ENCODE measurements at places on chromosomes 3 and 15.

DNA sequence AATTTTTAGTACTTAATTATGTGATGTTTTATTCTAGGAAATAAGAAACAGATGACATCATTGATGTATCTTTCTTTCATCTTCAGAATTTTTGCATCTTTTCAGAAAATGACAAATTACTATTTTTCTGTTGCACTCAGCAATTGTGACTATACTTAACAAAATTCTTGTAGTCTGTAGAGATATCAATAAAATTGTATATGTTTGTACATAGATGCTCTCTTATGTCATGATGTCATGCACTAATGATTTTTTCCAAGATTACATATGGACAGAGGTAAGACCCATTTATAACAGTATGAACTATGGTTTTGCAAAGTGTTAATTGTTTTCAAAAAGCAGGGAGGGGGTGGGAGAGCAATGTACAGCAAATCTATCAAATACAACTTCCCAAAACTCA lies 121.2 kb downstream of the POLQ start:
- no peak for DNase-seq

DNA sequence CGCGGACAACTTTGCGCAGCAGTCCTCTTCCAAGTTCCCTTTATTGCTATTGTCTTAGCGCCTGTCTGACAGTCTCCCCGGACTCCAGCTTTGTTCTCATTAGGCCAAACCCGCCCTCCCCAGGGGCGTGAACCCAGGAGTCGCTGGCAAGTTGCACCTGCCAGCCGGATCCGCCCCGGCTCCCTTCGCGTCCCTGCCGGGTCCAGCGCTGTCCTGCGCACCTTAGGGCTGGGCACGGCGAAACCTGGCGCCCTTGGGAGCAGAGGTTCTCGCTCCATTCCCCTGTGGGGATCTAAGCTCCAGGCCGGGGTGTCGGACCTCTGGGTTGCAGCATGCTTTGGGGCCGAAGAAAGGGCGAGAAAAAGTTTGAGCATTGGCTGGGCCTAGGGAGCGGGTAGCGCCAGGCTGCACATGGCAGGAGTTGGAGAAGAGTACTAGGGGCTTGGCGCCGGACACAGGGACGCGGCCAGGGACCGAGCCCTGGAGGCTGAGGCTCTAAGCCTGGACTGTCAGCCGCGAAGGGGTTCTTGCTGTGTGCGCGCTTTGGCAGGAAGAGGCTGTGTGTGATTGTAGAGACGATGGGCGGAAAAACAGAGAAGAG lies 335.1 kb upstream of the THRB start:
- no peak for DNase-seq

GRCh38 chr15:80967451-80967850 lies 22.2 kb downstream of the MESD start:
- DNase-seq = peak; percentile 89

DNA sequence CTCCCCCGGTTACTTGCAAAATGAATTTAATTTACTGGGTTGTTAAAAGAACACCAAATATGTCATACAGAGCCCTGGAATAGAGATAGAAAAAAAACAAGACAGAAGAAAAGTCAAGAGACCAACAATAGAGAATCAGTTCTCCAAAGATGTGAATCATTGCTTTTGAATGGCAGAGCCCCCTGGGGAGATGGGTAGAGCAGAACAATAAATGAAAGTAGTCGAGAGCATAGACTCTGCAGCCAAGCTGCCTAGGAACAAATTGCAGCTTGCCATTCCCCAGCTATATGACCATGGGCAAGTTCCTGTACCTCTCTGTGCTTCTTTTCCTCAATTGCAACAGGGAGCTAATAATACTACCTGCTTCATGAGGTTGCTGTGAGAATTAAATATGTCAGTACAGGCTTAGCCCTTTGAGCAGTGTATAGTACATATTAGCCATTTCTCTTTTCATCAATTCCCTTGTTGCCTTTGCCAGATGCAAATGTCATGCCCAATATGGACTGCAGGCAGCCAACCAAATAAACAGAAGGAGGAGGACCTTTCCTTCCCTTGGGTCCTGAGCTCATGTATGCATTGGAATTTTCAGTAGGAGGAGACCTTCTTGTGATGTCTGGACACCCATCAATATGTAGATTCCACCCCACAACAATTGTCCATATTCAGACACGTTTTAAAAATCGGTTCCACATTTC lies 25.0 kb upstream of the BFSP2 start:
- DNase-seq = peak; percentile 16

DNA sequence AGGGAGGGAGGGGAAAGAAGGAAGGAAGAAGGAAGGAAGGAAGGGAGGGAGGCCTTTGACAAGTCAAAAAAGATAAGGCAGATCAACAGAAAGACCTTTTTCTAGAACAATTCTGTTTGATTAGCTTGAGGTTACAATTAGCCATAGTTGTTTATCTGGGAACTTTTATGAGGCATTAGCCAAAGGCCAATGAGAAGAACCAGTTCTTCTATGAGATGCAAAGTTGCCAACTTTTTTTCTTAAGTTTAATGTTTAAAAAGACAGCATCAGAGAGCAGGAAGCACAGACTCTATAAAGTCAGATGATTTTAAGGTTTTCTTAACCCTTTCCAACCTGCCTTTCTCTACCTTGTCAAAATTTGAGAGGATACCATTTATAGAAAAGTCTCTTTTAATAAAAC lies 301.3 kb upstream of the NR2F2 start:
- DNase-seq = no peak

DNA sequence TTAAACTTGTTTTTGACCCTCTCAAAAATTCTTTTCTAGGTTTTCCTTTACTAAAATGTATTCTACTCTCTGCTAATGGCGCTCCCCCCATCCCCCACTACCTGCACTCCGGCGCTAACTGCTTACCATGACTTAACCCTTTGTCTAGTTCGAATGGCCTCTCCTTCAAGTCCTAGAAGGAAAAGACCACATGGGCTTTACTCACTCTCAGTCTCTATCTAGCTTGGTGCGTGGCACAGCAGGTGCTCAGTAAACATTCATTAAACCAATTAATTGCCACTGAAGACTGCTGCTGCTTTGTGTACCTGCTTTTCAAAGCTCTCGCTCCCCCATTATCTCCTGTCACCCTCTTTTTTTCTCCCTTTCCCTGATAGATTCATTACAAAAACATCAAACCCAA lies 457.7 kb upstream of the THRB start:
- no peak for DNase-seq

DNA sequence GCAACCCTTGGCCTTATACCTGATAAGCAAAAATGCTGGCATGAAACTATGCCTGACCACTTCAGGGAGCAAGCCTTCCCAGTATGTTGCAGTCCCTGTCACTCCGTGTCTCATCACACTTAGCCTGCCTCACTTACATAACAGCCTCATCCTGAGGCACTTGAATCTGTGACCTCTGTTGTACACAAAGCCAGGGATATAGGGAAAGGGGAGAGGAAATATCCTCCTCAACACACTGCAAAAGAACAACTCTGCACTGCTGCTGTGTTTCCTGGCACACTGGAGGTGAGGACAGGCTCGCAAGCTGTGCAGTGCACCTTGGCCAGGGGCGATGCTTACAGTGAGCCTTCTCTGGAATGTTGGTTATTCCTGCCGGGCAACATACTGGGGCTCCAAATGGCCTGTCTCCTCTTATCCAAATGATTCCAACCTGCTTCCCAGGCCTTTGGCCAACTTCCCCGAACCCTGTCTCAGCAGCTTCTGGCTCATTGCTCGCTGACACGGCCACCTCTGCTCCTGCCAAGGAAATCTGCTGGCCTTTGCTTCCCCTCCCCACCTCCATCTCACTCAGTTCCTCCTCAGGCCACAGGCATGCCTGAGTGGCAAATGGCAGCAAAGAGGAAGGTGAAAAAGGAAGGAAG lies 109.2 kb downstream of the CD47 start:
- DNase-seq = peak; percentile 71
